ENCODE measurements at places on chromosomes 7 and 10.
A peak's percentile ranks its signal among the peaks of the same experiment; 100 is the strongest.

DNA sequence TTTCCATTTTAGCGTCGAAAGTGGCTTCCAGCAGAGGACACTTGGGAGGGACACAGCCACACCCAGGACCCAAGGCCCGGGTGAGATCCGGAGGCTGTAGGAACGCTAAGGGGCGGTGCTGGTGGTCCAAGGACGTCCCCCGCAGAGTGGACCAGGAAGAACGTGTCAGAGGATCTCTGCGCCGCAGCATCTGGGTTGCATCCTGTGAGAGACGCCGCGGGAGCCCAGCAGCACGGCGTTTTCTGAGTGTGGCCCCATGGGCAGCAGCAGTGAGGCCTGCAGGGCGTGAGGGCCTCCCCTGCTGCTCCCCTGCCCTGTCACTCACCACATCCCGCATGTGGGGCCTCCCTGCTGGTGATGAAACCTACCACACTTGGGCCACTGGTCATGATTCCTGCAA lies 40.5 kb upstream of the BNIP3 start:
- no peak for DNase-seq

DNA sequence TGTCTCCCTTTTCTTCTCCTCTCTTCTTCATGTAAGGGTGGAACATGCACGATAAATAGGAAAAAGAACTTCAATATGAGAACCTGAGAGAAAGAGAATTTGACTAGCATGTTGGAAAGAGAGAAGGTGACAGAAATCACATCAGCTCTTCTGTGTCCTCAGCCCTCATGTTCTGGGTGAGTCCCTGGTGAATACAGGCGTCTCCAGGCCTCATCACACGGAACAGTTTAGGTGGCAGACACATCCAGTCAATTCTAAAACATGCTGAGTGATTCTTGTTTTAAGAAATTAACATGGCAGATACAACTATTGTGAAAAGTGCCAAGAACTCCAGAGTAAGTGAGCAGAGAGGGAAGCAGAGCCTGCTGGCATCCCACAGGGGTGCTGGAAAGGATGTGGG lies 96.1 kb downstream of the FAM107B start:
- DNase-seq: no peak

DNA sequence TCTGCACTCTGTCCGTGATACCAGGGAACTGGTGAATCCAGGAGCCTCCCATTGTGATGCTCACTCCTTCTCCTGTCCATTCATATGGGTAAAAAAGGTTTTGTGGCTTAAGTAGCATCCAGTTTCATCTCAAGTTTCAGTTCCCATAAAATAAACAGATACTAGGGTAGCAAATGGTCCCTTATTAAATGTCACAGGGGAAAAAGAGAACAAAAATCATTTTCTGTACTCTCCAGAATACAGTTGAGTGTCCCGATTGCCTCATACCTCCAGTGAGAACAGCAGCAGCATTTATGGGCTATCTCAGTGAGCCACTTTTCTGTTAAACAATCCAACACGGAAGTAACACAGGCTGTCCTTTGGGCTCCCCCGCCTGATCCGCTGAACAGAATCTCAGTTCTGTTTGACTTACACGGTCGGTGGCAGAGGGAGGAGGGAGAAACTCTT lies 179.6 kb downstream of the CELF2 start:
- no peak for DNase-seq

DNA sequence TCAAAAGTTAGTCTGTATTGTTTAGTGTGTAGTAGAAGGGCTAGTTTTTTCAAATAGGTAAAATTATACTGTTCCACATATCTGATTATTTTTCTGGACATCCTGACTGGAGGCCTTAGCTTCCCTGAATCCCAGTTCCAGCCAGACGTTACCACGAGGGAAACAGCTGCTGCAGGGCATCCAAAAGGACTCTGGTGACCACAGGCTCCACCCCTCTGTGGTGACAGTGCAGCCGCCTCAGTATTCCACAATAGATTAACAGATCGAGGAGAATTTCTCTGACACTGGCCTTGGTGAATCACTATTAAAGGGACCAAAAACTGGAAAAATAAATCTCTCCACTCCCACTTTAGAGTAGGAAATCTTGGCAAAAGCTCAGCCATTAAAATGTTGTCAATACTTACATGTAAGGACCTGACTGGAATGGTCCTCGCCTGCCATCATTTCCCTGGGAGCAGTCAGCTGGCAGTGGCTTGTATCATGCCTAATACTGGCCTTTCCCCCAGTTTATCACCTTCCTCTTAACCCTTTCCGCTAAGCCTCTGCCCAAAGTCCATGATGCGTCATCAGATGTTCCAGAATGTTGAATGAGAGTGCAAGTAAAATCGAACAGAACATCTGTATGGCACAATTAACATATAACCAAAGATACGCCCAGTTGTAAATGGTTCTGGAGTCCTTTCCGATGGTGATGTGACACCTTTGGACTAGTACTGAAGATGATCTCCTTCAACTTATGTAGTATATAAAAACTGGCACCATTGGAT lies 31.6 kb downstream of the ENO4 start:
- peak; percentile 26 for DNase-seq

GRCh38 chr7:40599836-40600235 lies 465.0 kb downstream of the SUGCT start:
- DNase-seq: no peak

DNA sequence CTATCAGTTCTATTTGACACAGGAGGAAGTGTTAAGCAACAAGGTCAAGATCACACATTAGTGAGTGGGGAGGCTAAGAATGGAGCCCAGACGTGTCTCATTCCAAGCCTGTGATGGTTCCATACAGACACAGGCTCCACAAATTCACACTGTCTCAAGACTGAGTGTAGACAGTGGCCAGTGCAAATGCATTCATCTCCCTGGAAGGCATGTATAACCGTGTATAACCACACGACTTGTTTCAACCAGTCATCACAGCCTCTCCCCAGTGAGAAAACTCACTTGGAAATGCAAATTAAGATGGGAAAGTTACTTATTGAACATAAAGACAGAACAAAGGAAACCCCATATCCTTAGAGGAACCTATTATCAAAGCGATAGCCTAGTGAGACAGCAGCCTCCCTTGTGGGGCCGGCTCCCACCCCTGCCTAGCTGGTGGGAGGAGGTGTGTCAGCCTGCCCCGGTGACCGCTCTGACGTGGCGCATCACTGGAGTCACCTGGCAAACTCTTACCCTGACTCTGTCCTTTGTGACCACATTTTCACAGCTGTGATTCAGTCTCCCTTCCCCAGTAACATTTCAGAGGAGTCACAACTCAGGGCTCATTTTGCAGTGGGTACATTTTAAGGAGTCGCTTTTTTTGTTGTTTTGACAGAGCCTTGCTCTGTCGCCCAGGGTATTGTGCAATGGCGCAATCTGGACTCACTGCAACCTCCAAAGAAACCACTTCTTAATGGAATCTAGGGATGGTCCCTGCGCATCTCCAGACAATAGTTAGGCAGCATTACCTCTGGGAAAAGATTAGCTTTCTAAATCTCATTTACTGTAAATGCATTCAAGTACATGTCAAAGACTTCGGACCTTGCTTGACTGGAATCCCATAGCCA lies 126.6 kb upstream of the PARD3 start:
- DNase-seq: no peak

- DNase-seq: no peak
Measured at GRCh38 chr7:159272739-159273138, 128.1 kb upstream of the VIPR2 start.

DNA sequence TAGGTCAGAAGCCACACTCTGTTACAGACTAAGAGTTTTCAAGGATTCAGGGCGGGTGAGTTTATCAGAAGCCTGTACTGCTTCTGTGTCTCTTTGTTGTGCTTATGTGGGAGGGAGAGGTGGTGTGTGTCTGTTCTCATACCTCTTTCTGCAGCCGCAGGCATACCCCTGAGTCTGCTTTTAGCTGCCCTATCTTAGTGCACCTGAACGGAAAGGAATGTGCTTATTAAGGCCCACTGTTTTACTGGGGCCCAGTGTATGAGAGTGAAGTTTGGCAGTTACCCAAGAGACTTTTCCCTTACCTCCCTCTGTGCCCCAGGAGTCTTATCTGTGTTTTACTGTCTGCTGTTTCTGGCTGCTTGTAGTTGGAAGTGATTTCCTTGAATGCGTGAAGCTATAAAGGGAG lies 104.3 kb downstream of the TYW1 start:
- DNase-seq: no peak

DNA sequence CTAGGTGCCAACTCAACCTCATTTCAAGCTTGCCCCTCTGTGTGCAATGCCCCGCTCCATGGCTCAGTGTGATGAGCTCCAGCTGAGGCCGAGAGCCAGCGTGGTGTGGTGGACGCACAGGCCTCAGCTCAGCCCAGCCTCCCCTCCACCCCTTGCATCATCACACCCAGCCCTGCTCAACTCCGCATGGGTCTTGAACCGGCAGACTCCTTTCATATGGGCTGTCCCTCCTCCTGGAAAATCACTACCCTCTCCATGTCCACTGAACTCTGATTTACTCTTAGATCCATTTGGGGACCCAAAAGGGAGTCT lies 16.6 kb upstream of the SLC18A3 start:
- DNase-seq: no peak

DNA sequence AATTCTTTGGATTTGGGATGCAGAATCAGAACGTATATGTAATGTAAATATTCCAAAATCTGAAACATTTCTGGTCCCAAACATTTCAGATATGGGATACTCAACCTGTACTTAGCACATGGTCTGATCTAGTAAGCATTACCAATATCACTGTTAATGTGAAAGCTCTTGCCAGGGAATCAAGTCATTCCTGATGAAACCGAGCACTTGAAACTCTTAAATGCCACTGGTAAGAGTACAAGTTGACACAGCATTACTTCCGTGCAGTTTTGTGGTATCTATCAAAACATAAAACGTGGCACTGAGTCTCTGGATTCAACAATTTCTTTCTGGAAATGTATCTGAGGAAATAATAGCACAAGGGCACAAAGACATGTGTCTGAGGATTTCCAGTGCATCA lies 155.7 kb downstream of the RTKN2 start:
- DNase-seq: no peak

DNA sequence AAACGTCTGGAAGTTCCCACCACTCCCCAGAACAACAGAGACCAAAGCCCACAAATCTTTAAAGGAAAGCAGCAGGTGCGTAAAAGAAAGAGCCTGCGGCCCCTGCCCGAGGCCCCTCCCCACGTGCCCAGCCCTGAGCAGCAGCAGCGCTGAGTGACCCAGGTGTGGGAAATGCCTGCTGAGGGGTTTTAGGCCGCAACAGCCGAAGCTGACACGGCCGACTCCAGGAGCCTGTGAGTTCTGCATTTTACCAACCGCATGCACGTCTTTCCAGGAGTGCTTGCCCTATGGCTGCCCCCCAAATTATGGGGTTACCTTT lies 1.6 kb upstream of the KNDC1 start:
- no peak for DNase-seq

- DNase-seq: no peak
Measured at GRCh38 chr7:13542451-13542850, 447.0 kb downstream of the ETV1 start.

GRCh38 chr7:46603780-46604179 lies 682.7 kb upstream of the IGFBP3 start:
- DNase-seq: no peak

DNA sequence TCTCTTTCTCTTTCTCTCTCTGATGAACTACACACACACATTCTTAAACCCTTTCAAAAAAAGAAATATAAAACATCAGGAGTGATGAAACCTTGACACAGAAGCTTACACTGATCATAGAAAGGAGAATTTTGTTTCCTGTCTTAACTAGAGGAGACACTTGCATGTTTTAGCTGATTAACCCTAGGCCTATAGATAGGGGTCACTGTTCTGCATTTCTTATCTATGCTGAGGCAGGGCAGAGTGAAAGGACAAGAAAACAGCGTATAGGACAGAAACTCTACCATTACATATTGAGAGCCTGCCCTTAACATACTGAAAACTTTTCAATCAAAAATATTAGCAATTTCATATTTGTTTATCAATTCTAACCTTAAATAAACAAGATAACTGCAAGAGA lies 680.6 kb upstream of the MBL2 start:
- DNase-seq: no peak

DNA sequence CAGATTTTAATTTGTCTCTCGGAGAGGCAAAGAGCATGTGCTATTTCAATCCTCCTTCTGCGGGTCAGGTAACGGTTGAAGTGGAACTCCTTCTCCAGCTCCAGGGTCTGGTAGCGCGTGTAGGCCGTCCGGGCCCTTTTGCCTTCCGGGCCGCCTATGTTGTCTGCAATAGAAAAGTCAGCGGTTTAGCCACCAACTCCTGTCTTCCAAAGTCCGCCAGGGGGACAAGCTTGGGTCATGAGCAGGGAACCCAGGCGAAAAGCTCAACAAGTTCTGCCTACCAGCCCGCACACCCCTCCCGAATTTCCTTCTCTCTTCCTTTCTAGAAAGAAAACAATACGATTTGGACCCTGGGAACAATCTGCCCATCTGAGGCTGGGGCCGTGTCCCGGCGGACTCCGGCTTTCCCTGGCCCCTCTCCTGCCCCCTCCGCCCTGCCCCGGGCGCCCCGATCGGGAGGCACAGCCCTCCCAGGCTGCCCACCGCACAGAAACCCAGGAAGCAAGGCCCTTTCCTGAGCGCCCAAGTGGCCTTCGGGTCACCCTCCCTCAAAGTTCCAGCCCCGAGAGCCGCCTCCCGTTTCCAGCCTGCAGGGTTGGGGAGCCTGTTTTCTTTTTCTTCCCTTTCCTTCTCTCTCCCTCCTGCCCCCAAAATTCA lies 1.4 kb downstream of the HOXA5 start:
- DNase-seq: no peak

DNA sequence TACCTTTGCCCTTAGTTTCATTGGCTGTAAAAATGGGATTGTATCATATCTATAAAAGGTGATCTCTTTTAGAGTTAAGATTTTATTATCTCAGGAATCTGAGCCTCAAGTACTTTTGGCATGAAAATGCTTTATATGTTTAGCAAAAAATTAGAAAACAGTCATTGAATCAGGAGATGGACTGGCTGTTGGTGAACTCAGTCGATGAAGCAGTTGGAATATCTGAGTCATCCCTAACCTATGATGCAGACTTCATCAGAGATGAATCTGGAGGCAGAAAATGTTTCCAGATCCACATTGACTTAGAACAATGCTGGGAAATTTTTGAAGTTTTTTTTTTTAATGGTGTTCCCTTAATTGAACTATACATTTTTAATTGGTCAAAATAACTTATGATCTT lies 228.5 kb downstream of the SLC25A13 start:
- DNase-seq: no peak

- no peak for DNase-seq
Measured at GRCh38 chr7:24704311-24704710, 53.0 kb downstream of the GSDME start.

- DNase-seq: no peak
Measured at GRCh38 chr7:81672872-81673271, 97.0 kb downstream of the HGF start.

DNA sequence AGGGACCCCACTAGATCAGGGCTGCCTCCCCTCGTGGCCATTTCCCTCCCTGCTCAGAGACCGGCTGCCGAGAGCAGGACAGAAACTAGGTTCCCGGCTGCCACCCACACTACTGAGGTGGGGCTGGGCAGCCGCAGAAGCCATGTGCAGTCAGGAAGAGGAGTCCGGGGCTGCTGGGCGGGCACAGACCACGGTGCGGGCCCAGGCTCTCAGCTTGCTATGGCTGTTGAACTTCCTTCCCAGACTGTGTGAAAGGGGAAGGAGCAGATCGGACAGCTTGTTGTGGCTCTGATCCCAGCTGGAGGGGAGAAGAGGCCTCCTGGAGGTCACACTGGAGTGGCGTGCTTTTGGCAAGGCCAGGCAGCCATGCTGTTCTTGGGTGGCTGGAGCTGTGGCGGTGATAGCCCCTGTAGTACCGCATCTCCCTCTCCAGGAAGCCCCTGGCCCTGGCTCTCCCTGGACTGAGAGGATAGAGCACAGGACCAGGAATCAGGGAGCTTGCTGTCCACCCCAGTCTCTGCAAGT lies 56.8 kb downstream of the HK1 start:
- DNase-seq: no peak

All from HFF-Myc (cell line).